ENCODE measurements at places on chromosomes 13 and 19.

GRCh38 chr19:7783991-7784423 is 21.0 kb downstream of the CLEC4M start:
- DNase-seq, result no peak

DNA sequence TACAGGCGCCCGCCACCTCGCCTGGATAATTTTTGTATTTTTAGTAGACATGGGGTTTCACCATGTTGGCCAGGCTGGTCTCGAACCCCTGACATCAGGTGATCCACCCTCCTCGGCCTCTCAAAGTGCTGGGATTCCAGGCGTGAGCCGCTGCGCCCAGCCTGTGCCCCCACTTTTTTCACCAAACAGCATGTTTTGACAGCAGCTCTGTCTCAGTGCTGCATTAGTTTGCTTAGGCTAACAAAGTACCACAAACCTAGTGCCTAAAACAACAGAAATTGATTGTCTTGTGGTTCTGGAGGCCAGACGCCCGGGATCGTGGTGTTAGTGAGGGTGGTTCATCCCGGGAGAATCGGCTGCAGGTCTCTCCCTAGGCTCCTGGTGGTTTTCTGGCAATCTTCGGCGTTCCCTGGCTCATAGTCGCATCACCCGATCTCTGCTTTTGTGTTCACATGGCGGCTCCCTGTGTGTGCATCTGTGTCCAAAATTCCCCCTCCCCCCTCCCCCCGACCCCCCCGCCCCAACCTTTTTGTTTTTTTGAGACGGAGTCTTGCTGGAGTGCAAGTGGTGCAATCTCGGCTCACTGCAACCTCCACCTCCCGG is 30.0 kb downstream of the MYH14 start:
- DNase-seq, result no peak

DNA sequence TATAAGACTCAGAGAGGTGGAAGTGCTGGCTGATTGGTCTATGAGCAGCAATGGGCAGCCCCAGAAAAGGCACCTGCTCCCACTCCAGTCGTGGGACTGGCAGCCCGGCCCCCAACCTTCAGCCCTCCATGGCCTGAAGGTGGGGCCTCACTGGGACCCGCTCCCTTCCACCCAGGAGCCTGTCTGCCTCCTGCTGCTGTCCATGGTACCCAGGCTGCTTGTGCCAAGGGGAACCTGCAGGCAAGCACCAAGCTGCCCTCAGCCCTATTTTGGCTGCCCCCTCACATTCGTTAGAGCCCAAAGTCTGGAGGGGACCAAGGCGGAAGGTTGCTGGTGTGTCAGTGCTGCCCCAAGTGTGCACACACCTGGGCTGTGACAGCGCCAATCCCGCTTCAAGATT is 2304.9 kb downstream of the PCDH9 start:
- DNase-seq, result no peak

- DNase-seq, result no peak
These were observed 40.9 kb upstream of the MYO16 start for GRCh38 chr13:108588516-108588915.

DNA sequence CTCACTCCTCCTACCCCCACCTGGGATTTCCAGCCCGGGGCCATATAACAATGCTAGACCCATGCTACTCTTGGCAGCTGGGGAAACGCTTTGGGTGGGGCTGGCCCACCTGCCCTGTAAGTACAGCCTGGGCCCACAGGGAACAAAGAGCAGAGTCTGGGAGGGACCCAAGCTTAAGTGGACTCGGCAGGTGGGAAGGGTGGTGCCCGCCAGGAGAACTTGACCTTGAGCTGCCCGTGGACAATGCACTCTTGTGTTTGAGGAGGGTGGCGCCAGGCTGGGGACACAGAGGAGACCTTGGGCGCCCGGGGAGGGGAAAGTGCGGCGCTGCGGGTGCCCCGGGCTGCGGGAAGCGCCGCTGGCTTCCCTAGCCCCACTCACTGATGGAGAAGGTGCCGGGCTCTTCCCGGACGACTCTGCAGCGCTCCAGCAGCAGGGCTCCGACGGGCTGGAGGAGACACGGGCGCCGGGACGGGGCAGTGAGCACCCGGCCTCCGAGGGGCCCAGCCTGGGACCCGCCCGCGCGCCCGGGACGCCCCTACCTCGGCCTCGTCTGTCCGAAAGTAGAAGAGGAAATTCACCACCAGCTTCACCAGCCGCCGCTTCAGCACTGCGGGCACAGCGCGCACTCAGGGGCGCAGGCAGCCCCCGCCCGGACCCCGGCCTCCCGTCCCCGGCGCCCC is 607 bp downstream of the PLEKHJ1 start:
- DNase-seq, result no peak

Data from stimulated activated CD4-positive, alpha-beta T cell treated with anti-CD3 and anti-CD28 coated beads, Interleukin-1b, Interleukin-23, amount 100 ng/mL, for 24 hours (primary cell).